ENCODE measurements at places on chromosomes 2 and 18.

DNA sequence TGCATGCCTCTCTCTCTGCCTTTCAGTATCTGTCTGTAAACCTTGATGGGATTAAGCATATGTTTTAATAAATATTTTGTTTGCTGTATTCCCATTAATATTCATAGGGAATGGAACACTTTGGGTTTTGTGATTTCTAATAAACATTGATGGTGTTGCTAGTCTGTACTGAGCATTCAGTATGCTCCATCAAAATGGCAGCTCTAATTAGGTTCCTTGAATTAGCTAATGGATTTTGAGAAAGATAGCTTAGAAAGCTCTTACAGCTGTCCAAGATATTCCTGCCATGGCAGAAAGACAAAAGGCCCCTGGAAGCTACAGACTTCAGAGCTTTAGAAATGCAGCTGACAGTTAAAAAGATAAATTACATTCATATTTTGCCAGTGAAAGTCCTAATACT, 199.2 kb upstream of the NRP2 start:
- no peak for DNase-seq

GRCh38 chr2:72139874-72140620, 7.6 kb downstream of the CYP26B1 start:
- no peak for DNase-seq

DNA sequence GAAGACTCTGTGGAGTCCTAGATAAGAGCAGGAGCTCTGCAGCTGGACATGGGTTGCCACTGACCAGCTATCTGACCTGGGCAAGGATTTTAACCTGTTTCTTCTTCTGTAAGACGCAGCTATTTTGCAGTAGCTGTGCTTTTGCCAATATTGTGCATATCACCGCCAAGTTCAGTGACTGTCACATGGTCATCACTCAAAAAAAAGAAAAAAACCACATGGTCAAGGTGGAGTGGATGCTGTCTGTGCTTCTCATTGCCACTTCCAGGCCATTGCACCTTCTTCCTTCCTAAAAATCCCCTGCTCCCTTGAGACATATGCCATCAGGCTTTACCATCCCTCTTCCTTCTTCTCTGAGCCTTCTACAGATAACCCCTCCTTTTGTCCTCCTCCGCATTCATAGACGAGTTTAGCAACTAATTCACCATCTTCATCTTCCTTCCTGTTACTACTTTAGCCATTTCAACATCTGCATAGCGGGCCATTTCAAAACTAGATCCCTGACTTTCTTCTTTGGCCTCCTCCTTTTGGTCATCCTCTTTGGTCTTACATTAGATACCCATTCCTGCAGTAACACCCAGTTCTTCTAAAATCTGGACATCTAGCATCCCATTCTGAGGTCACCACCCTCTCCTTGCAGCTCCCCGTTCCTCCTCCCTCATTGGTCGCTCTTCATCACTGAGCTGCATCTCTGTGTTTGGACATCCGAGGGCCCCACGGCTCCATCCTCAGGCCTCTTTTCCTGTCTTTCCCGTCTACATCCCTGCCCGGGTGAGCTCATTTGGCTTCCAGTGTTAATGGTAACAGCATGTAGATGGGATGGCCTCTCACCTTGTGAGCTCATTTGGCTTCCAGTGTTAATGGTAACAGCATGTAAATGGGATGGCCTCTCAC, 17.8 kb downstream of the RNF144A start:
- DNase-seq: no peak

- DNase-seq: no peak
Measured at GRCh38 chr2:182763311-182763912, 47.4 kb downstream of the DNAJC10 start.

DNA sequence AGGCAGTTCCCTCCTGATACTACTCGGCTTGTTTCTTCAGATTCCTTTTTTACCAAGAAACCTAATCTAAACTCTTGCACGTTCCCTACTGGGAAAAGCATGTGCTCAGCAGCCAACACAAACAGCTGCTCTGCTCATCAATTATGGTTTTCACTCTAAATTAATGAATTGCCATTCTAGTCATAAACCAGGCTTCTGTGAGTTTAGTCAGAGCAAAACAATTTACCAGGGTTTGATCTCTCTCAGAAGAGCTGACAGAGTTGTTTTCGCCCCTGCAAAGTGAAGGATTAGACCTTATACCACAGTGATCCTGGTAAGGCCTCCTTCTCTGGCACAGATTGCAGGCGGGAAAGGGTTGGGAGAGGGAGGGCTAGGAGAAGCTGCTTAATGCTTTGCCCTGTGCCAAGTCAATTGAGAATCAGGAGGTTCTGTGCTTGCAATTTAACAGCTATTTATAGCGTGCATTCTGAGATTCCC, 57.2 kb downstream of the REEP1 start:
- no peak for DNase-seq

DNA sequence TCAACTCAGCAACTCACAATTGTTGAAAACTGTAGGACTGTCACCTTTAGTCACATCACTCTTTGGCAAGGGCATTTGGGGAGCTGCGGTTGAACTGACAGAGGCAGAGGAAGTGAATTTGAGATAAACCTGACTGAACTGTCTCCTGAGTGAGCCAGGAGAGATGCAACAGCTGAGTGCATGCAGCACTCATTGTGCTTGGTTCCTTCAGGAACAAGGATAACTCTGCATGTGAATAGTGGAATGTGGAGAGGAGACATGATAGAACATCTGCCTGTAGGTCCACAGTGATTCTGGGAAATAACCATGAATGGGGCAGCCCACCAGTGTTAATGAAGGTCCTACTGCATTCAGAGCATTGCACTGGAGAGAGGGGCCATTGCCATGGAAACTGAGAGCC, 494.7 kb downstream of the STK39 start:
- no peak for DNase-seq

DNA sequence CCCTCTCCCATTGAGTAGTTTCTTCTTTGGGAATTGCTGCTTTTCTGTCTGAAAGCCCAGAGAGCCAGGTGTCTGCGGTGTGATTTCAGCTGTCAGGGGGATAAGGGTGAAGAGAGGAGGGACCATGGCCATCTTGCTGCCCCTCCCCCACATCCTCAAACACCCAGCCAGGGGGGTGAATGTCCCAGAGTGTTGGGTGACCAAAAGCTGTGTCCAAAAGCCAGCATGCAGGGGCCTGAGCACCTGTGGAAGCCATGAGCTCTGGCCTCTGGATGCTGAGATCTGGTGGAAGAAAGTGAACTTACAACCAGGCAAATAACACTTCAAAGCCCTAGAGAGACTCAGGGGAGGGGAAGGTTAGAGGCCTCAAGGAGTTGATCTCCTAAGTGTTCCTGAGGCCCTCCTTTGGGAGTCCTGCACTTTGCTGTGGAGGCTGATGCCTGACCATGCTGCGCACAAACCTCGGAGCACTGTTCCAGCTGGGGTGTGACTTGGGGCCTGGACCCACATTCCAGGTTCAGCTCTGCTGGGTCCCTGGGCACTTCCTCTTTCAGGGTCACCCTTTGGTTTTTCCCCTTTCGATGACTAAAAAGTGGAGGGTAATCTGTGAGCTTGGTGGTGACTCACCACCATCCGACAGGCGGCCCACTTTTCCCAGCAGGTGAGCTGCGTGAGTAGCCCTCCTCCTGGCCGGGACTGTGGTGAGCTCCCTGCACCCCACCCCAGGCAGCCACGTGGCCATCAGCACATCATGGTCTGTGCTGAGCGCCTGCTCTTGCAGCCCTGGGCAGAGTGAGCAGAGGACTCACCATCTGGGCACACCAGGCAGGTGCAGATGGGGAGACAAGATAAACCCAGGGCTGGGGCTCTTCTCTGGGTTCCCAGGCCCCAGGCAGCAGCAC, 66.8 kb upstream of the FOSL2 start:
- DNase-seq: peak; percentile 64

DNA sequence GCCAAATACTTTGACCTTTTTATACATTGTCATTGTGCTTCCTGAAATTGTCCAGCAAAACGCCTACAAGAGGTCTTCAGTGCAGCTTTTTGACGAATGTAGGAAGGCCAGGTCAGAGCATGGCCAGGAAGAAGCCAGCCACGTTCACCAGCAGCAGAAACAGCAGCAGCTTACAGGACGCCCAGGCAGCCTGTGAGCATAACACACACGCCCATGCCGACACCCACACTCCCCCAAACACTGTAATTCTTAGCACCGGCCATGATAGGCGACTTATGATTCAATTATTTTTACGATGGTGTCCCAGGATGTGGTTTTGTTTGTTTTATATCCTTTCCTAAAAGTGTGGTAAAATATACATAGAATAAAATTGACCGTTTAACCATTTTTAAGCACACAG, 249.1 kb upstream of the SALL3 start:
- DNase-seq: no peak

GRCh38 chr18:72605376-72605775, 61.2 kb upstream of the CBLN2 start:
- DNase-seq: no peak

DNA sequence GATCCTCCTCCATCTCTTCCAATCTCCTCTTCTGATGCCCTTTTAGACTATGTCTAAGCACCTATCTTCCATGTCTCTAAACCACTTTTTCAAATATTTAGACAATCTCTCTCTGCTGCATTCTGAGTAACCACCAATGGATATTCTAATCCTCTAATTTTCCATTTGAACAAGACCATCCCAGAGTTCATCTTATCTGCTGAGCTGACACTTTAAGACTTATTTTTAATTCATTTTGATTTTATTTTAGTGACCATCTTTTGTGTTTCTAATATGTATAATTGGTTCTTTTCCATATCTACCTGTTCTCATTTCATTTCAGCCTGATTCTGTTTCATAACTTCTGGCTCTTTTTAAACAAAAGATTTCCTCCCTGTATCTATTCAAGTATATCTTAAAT, 369.9 kb downstream of the CLIP4 start:
- DNase-seq: no peak

DNA sequence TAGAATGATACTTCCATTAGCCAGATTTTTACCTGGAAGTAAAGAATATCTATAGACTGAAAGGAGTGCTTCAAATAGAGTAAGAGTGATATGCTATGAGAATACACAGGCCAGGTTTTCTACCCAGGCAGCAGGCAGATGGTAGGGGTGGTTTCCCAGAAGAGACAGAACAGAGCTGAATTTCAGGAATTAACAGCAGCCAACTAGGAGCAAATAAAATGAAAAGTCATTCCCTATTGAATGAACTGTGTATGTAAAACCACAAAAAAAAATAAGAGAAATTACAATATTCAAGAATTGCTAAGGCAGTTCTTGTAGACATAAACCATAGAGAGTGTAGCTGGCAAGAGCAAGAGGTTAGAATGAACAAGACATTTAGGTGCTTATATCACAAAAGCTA, 336.8 kb downstream of the KCNJ3 start:
- no peak for DNase-seq

- DNase-seq: no peak
Measured at GRCh38 chr2:201114846-201115245, 1.1 kb upstream of the CFLAR start.

DNA sequence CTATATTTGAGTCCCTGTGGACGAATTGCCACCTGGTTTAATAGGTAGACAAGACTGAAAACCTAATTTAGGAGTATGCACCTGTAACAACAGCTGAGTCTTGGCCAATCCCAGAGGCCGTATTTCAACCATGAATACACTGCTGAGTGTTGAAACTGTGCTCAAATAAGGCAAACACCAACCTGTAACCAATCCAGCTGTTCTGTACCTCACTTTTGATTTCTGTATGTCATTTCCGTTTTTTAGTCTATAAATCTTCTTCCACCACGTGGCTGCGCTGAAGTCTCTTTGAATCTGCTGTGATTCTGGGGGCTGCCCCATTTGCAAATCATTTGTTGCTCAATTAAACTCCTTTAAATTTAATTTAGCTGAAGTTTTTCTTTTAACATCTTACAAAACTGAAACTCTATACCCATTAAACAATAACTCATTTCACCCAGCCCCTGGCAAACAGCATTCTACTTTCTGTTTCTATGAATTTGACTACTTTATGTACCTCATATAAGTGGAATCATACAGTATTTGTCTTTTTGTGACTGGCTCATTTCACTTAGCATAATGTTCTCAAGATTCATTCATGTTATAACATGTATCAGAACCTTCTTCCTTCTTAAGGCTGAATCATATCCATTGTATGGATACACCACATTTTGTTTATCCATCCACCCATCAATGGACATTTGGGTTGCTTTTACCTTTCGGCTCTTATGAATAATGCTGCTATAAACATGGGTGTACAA, 7.5 kb upstream of the YPEL5 start:
- DNase-seq: no peak

- DNase-seq: no peak
Measured at GRCh38 chr2:46196871-46197462, 100.2 kb upstream of the EPAS1 start.

- peak; percentile 56 for DNase-seq
Measured at GRCh38 chr2:197130318-197130717, 180.3 kb downstream of the ANKRD44 start.

- no peak for DNase-seq
Measured at GRCh38 chr2:9260464-9260918, 53.9 kb downstream of the ASAP2 start.

Data from GM06990 (cell line).